NCI-H1436 (cell line): ENCODE measurements at places on chromosomes 2 and 18.

GRCh38 chr2:46980366-46980765 is 64.8 kb upstream of the MCFD2 start:
- DNase-seq = no peak

DNA sequence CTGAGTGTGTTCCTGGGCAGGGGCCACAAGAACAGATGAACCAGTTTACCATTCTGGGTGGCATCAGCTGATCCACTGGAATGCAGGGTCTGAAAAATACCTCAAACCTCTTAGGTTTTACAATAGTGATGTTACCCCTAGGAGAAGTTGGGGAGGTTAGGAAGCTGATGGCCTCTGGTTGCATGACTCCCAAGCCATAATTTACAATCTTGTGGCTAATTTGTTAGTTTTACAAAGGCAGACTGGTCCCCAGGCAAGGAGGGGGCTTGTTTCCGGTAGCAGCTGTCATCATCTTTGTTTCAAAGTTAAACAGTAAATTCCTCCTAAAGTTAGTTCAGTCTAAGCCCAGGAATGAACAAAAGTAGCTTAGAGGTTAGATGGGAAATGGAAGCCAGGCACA is 113.8 kb upstream of the SLC38A11 start:
- DNase-seq = no peak

DNA sequence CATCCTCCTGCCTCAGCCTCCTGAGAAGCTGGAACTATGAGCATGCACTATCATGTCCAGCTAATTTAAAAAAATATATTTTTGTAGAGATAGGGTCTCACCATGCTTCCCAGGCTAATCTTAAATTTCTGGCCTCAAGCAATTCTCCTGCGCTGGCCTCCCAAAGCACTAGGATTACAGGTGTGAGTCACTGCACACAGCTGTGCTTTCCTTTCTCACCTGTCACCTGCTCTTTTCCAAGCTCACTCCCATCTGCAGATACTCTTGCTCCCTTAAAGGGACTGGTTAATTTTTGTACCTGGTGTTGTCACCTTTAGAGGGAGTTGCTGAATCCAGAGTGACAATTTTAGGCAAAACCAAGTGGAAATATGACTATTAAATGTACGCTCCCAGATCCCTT is 178.2 kb downstream of the LOXHD1 start:
- DNase-seq = no peak

- DNase-seq = no peak
Observed at GRCh38 chr18:77167251-77167650, 34.7 kb upstream of the MBP start.

DNA sequence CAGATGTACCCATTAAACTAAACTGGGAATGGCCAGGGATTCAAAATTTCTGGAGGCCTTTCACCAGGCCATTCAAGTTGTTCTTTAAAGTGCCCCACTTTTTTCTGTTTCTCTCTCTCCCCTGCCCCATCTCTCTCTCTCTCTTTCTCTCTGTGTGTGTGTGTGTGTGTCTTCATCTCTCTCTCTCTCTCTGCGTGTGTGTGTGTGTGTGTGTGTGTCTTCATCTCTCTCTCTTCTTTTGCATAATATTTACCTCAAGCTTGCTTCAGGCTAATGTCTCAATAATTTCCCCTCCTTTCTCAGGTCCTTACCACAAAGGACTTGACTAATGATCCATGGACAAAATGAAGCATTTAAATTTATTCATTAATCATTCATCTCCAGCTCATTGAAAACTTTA is 164.2 kb upstream of the KLHL14 start:
- no peak for DNase-seq

GRCh38 chr2:9343524-9343923 is 79.8 kb downstream of the ITGB1BP1 start:
- DNase-seq = no peak

GRCh38 chr2:102515851-102516250 is 42.8 kb downstream of the SLC9A4 start:
- no peak for DNase-seq

- no peak for DNase-seq
Observed at GRCh38 chr18:44909191-44909719, 228.6 kb downstream of the SETBP1 start.

GRCh38 chr18:2147476-2148230 is 423.7 kb downstream of the METTL4 start:
- DNase-seq = no peak
